ENCODE measurements at places on chromosomes 13 and 19. TPM values are rescaled to one million over a fixed set of nuclear protein-coding genes. Genes with fewer than 3 reads are reported as not detected.

RAD23A gene
- total RNA-seq: 219 TPM

GRCh38 chr13:36297366-36298338 is at the start of gene CCDC169:
Gene CCDC169 (minus strand): TSS chr13:36297814. CDS start chr13:36297719, 95 bp downstream.
- H3K36me3 ChIP-seq: peaks cover 17% of the 10 kb centered on the region
- H3K27ac ChIP-seq: peak within 1 kb of the TSS; percentile 76

DNA sequence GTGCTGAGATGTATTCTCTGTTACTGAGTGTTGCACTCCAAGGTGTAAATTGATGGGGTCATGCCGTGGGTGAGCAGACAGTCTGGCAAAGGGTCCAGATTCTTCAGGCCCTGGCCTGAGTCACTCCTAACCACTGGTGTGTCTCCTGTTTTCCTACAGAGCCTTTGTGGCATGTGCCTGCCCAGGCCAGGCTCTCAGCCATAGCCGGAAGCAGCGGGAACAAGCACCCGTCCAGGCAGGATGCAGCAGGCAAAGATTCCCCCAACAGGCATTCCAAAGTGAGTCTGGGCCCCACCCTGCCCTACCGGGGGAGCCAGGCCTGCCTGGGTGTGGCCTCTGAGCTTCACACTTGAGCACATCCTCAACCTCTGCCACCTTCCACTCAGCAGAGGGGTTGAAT is 61.9 kb downstream of the DPF1 start:
- H3K27me3 ChIP-seq: no peaks in the 10 kb centered on the region
- H3K36me3 ChIP-seq: peaks cover 32% of the 10 kb centered on the region
- no peak overlapping the region for H3K27ac ChIP-seq
- no peaks in the 10 kb centered on the region for H3K4me1 ChIP-seq
- DNase-seq: peak; percentile 48
- H3K4me3 ChIP-seq: no peak overlapping the region

DNA sequence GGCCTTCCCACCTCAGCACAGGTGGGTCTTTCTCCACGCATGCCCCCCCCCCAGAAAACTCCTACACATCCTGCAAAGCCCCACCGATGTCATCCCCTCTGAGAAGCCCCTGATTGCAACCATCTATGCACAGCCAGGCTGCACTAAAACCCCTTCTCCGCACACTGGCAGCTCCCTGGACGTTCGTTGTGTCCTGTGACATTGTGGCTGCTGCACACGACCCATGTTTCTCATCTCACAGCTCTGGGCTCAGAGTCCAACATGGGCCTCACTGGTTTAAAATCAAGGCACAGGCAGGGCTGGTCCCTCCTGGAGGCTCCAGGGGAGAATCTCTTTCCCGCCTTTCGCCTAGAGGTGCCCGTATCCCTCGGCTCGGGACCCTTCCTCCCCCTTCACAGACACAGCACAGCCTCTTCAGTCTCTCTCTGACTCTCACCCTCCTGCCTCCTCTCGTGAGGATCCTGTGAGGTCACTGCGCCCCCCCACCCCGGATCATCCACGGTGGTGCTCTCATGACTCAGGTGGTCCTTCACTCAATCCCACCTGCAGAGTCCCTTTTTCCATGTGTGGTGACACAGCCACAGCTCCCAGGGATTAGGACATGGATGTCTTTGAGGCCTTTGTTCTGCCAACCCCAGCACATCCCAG is 71.2 kb downstream of the GADD45B start:
- H3K27ac ChIP-seq: peak overlapping the region; percentile 19
- no peak for DNase-seq
- peaks cover 15% of the 10 kb centered on the region for H3K4me1 ChIP-seq
- H3K36me3 ChIP-seq: peaks cover 7% of the 10 kb centered on the region

GIPR gene
- not detected for total RNA-seq

GRCh38 chr19:35114353-35115176 is 1.1 kb upstream of the FXYD3 start:
- peaks cover 50% of the 10 kb centered on the region for H3K4me1 ChIP-seq
- H3K27ac ChIP-seq: peak overlapping the region; percentile 73
- H3K27me3 ChIP-seq: no peaks in the 10 kb centered on the region

DNA sequence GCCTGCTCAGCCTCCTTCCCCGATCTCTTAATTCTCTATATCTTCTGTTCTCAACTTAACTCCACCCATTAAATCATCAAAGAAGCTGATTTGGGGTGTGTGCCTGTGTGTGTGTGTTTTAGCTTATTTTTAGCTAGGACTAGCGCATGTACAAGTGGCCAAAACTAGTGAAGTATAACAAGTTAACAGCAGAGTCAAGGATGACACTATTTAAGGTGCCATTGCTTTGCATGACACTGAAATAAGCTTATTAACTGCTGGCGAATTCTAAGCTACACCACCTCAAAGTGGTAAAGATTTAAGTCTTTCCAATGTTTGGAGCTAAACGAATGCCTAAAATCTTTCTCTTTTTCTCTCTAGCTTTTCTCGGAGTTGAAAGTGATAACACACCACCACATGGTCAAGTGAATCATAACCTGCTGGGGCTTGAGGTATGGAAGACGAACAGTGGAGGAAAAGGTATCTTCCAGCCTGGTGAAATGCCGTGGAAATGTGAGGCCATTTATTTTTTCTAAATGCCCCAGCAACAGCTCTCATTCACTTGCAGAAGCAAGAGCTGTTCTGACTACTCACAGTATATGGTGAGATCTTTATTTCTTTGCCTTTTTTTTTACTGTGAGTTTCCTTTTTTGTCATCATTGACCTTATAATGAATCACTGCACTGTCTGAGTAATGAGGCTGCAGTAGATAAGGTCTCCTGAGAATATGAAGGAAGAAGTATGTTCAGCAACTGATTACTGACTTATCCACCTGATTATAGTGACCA is 570.3 kb downstream of the PCDH9 start:
- H3K4me1 ChIP-seq: peaks cover 17% of the 10 kb centered on the region
- H3K36me3 ChIP-seq: no peaks in the 10 kb centered on the region

DNA sequence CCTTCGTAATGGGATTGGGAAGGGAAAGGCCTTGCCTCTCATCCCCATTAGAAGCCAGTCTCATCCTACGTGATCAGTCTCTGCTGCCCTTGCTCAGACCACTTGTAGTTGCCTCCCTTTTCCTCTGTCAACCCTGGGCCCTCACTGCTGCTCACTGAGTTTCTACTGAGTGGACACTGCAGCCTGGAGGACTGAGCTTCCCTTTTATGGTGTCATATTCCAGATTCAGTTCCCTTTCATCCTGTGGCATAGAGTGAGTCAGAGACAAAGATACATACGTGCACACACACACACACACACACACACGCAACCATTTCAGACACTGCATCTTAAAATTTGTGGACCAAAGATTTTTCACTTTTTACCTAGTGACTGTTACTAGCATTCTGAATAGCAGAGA is 56.6 kb downstream of the COG3 start:
- H3K27me3 ChIP-seq: no peaks in the 10 kb centered on the region
- peak; percentile 25 for DNase-seq
- H3K4me3 ChIP-seq: no peak overlapping the region
- H3K27ac ChIP-seq: peak overlapping the region; percentile 59
- H3K4me1 ChIP-seq: peaks cover 19% of the 10 kb centered on the region

DNA sequence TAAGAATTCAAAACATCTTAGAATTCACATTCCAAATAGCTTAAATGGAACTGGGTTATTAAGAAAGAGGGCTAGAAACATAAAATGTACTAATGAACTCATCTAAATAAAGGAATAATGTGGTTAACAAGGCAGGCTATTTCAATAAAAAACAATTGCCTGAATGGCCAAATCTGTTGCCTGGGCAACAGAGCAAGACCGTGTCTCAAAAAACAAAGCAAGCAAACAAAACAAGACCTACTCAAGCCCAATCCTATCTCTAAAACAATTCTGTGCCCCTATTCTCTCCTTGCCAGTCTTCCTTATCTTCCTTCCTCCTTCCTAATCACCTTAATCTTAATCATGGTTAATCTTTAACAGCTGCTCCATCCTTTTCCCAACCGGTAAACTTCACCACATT is 12.1 kb downstream of the IGFL1 start:
- no peak overlapping the region for H3K27ac ChIP-seq
- H3K36me3 ChIP-seq: no peaks in the 10 kb centered on the region
- H3K27me3 ChIP-seq: peaks cover 78% of the 10 kb centered on the region
- H3K4me3 ChIP-seq: no peak overlapping the region

DNA sequence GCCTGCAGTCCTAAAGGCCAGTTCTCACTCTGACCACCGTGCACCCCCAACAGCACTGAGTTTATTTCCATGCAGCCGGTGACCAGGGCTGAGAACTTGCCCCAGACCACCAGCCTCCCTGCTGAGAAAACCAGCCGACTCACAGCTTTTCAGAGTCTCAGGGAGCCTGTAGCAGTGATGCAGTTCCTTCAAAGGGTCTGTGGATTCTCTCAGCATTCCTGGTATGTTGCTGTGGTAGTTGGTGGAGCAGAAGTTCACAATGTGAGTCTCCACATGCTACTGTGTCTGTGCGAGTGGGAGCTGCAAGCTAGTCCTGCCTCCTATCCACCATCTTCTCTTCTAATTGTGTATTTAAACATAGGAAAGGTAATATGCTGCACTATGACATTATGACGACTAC is 254.9 kb upstream of the KLF12 start:
- H3K4me3 ChIP-seq: no peak overlapping the region
- H3K4me1 ChIP-seq: no peaks in the 10 kb centered on the region
- DNase-seq: no peak
- H3K27ac ChIP-seq: no peak overlapping the region
- H3K36me3 ChIP-seq: peaks cover 5% of the 10 kb centered on the region

KLK8 gene
- total RNA-seq: not detected

ZNF177 gene
- 0.79 TPM for total RNA-seq

- peaks cover 10% of the 10 kb centered on the region for H3K4me1 ChIP-seq
- peak; percentile 14 for DNase-seq
- peak overlapping the region; percentile 99 for H3K4me3 ChIP-seq
- H3K27ac ChIP-seq: peak overlapping the region; percentile 96
- H3K27me3 ChIP-seq: no peaks in the 10 kb centered on the region
- no peaks in the 10 kb centered on the region for H3K36me3 ChIP-seq
These were observed 883 bp downstream of the ZNF441 start for GRCh38 chr19:11767633-11768133.

TJP3 gene
- total RNA-seq: 0.69 TPM

ZNF729 gene
- total RNA-seq: not detected

DNA sequence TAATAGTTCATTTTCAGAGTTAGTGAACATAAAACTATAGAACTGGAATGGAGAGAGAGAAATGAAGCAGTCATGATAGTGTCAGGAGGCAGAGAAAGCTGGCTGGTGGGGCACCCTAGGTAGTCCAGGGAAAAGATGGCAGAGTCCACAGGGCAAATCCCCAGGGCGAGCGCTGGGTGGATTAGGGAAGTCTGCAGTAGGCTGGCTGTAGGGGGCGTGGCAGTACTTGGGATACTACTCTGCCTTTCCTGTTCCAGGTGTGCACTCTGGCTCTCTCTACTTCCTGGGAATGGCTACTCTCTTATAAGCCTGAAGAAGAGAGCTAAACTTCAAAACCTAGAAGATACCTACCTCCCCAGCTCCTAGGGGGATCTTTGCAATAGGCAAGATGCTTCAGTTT is 232.9 kb upstream of the SLC10A2 start:
- H3K27me3 ChIP-seq: no peaks in the 10 kb centered on the region
- DNase-seq: no peak
- no peak overlapping the region for H3K4me3 ChIP-seq
- no peaks in the 10 kb centered on the region for H3K4me1 ChIP-seq
- no peak overlapping the region for H3K27ac ChIP-seq
- no peaks in the 10 kb centered on the region for H3K36me3 ChIP-seq

DNA sequence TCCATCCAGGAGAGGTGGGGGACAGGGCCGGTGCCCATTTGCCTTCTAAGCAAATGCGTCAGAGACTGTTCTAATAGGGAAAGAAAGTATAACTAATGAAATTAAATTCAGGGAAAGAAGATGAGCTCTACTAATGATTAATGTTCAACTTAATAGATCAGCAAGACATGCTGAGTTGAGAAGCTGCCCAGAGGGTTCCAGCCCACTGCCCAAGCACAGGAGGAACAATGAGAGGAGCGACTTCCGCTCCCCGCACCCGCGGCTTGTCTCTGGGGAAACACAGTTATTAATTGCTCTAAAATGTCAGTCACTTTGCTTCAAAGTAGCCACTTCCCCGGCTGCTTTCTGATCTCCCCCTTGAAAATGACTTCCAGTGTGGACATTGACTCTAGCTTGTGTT is 331.3 kb downstream of the UQCRFS1 start:
- no peak overlapping the region for H3K4me3 ChIP-seq
- no peak for DNase-seq
- no peaks in the 10 kb centered on the region for H3K36me3 ChIP-seq
- no peaks in the 10 kb centered on the region for H3K27me3 ChIP-seq

TEKTIP1 gene
- 1.0 TPM for total RNA-seq

DNA sequence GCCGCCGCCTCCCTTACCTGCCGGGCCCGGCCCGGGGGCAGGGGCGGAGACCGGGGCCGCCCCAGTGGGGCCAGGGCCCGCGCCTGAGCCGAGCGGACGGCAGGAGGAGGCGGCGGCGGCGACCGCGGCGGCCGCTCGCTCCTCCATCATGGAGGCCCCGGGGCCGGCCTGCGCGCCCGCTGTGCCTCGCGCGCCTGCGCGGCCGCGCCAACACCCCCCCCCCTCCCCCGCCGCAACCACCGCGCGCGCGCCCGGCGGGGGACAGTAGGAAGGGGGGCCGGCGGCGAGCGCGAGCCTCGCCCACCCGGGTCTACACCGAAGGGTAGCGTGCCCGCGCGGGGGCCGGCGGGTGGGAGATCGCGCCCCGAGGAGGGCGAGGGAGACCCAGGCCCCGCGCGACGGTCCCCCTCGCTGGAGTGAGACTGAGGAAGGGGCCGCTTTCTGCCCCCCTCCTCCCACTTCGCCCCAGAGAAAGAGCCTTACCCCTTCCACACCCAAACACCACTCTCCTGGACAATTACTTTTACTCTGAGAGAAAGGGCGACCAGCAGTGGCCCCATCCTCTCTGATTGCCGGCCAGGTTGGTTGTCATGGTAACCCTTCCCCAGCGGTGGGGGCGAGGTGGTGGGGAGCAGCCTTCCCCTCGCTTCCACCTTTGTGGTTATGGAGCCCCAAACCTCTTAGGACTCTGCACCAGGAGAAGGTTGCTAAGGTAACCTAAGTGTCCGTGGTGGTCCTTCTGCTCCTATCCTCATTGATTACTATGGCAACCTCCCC is at the start of gene STRN4:
Gene STRN4, minus strand, starts transcription at position 170 of the 777 bp plus-strand sequence. Its CDS starts 20 bp downstream, at position 150.
- no peaks in the 10 kb centered on the region for H3K27me3 ChIP-seq
- peak within 1 kb of the TSS; percentile 97 for H3K4me3 ChIP-seq
- H3K36me3 ChIP-seq: peaks cover 25% of the 10 kb centered on the region
- peak within 1 kb of the TSS; percentile 88 for H3K27ac ChIP-seq
- no peak for DNase-seq
- H3K4me1 ChIP-seq: peaks cover 19% of the 10 kb centered on the region

ATP4B gene
- not detected for total RNA-seq

ZNF541 gene
- not detected for total RNA-seq

MAP4K1 gene
- 0.56 TPM for total RNA-seq

DNA sequence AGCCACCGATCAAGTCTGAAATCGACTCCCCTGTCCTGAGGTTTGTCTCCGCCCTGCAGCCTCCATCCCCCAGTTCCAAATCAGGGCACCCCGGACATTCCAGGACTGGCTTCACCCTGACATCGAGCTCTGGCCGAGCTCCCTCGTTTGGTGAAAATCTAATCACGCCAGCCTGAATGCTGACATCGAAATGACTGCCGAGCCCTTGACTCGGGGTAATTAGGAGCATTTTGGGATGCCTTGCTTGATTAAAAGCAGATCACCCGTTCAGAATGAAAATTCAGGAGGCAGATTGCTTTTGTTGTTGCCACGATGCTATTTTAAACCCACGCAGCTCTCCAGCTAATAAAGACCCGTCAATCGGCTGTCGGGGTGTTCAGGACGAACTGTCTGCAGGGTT is 34.3 kb downstream of the ZNRF4 start:
- H3K4me3 ChIP-seq: no peak overlapping the region
- H3K4me1 ChIP-seq: no peaks in the 10 kb centered on the region
- H3K27ac ChIP-seq: no peak overlapping the region
- DNase-seq: no peak
- peaks cover 52% of the 10 kb centered on the region for H3K27me3 ChIP-seq
- no peaks in the 10 kb centered on the region for H3K36me3 ChIP-seq

Data from MCF 10A (cell line).